ENCODE measurements at places on chromosomes 12 and 14.

DNA sequence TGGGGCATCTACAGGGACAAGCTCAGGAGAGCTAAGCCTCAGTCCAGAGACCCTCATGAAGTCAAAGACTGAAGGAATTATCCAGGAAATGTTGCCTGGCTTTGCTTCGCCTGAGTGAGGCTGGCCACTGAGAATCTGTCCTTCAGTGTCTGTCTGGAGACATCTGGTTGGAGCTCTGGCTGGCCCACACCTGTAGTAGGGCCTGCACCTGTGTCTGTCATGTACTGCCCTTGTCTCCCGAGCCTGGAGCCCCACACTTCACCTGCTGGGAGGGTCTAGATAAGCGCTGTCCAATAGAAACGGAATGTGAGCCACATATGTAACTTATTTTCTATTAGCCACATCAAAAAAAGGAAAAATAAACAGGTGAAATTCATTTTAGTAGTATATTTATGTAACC is 9.9 kb upstream of the HDAC7 start:
- DNase-seq, result no peak

DNA sequence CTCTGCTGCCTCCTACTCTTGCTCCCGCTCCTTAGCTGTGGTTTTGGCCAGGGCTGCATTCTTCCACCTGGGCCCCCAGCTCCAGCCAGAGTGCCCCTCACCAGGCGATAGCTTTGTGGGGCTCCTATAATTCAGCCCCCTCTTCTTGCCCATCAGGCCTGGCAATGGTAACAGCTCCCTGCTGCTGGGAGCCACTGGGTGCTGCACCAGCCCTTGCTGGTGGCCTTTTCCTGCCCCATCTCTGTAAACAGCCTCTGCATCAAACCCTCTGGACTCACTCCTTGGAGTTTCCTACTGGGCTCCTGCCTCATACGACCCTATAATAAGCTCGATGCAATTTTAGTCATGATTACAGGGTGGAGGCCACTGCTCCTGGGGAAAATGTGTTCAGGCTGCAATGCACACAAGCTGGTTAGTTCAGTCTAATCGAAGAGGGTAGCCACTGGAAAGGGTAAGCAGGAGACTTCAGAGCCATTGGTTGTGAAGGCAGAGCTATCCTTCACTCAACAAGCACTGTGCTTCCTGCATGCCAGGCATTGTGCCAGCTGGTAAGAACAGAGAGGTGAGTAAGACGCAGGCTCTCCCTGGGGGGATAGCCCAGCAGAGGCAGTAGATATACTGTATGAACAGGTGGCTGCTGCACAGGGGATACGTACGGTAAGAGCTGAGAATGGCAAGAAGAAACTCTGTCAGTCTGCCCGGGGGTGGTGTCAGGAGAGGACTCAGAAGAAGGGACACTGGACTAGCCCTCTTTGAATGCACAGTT is 24.7 kb downstream of the CLMN start:
- DNase-seq, result no peak

- DNase-seq, result no peak
Observed at GRCh38 chr14:25943329-25943728, 654.5 kb downstream of the NOVA1 start.

DNA sequence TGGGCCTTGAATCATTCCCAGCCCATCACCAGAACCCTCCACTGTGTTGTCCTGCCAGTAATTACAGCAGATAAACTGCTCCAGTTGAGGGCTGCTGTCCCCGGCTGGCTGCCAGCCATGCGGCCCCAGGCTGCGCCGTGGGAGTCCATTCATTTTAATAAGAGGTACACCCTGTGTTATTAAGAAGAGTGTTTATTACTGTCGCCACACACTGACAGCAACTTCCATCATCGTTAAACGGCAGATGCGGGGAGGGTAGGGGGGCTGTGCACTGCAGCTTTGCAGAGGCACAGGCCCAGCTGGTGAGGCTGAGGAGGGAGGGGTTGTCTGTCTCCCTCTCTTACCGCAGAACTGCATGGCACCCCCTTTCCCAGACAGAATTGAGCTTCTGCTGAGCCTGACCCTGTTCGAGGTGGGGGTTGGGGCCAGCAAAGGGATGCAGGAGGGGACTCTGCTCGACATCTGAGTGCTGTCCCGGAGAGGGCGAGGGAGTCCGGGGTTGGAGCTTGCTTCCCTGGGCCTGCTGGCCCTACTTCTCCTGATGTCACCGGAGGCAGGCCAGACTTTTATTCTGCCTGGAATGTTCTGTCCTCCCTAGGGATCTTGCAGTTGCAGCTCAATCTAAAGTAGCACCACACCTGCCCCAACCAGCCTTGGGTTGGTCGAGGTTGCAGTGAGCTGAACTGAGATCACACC is 33.8 kb upstream of the GPATCH2L start:
- DNase-seq, result no peak

Data from CD4-positive, alpha-beta T cell treated with Interferon gamma for 1 hour (primary cell).